ENCODE measurements at places on chromosomes 11 and 22.

GRCh38 chr11:12678092-12678491 lies 3.9 kb downstream of the TEAD1 start:
- no peak for DNase-seq

DNA sequence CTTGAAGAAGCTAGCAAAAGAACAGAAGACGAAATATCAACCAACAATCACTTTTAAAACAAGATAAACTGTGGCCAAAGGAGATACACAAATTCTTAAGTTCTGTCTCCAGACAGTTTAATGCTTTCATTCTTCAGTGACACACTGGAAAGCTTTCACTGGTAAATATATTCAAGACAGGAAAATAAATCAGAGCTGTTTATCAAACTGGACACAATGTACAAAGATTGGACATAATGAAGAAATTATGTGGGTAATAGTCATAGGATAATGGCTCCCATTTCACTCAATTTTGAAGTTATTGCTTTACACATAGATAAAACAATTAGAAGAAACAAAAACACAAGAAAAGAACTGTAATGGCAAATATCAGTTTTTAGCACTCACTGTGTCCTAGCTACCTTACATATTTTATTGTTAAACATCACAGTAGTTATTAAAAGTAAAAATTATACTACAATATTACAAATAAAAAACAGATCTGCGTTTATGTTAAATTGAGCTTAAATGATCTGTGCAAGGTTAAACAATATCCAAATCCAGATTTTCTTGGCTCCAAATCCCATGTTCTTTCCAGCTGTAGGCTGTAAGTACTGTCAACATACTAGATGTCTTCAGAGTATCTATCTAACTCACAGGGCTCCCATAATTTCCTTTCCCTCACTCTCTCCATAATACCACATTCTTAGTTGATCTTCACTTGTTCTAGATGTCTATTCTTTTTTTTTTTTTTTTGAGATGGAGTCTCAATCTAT lies 38.6 kb upstream of the NOX4 start:
- no peak for DNase-seq

DNA sequence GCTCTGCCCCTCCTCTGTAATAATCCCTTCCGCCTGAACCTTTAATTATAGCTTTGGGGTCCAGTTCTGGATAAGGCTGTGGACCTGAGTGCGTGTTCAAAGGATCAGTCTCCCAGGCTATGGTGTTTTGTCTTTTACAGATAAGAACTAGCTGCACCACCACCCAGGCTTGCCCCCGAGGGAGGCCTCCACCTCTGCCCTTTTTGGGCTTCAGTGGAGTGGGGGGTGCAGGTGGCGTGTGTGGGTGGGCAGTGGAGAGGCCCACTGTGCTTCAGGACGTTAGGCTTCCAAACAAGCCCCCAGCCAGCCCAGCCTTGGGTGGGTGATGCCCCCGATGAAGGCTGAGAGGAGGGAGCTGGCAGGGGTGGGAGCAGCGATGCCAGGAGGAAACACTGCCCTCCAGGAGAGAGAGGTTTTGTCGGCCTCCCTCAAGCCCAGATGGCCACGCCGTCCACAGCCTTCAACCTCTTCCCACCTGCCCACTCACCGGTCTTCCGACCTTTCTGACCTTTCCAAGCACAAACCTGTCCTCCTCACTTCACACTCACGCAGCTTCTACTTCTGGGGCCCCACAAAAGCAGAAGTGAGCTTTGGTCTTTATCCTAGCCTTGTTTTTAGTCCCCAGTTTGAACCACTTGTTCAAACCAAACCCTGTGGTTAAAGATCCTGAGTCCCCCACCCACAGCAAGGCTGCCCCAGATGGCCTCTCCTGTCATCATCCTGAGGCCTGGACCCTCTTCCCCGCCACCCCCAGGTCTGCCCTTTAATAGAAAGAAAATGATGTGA lies 20.4 kb downstream of the PSMD13 start:
- no peak for DNase-seq

- no peak for DNase-seq
These were observed 34.1 kb downstream of the SBF1 start for GRCh38 chr22:50440544-50441249.

- DNase-seq, result peak; percentile 48
These were observed 40.0 kb downstream of the TPCN2 start for GRCh38 chr11:69088676-69089146.

DNA sequence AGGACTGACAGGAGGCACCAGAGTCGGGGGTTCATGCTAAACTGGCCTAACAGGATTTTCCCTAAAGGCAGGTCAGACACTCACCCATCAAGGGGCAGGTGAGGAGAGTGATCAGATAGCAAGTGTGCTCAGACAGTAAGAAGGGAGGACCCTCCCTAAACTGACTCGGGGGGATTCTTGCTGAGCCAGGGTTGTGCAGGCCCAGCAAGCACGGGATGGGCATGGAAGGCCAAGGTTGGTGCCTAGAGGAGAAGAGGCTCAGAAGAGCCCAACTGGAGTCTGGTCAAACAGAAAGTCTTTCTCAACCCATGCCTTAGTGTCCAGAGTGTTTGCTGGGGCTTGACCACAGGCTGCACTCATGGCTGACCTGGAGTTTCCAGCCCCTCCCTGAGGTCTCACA lies 6.2 kb upstream of the APOL1 start:
- DNase-seq, result no peak

- no peak for DNase-seq
These were observed 129.7 kb downstream of the ST3GAL4 start for GRCh38 chr11:126485021-126485792.

GRCh38 chr11:112665291-112665690 lies 295.9 kb upstream of the NCAM1 start:
- no peak for DNase-seq

- DNase-seq, result peak; percentile 62
These were observed at the start of gene RDX for GRCh38 chr11:110296226-110297075. RDX (minus strand) TSS chr11:110296614; CDS start chr11:110279692, 16,922 bp downstream.

DNA sequence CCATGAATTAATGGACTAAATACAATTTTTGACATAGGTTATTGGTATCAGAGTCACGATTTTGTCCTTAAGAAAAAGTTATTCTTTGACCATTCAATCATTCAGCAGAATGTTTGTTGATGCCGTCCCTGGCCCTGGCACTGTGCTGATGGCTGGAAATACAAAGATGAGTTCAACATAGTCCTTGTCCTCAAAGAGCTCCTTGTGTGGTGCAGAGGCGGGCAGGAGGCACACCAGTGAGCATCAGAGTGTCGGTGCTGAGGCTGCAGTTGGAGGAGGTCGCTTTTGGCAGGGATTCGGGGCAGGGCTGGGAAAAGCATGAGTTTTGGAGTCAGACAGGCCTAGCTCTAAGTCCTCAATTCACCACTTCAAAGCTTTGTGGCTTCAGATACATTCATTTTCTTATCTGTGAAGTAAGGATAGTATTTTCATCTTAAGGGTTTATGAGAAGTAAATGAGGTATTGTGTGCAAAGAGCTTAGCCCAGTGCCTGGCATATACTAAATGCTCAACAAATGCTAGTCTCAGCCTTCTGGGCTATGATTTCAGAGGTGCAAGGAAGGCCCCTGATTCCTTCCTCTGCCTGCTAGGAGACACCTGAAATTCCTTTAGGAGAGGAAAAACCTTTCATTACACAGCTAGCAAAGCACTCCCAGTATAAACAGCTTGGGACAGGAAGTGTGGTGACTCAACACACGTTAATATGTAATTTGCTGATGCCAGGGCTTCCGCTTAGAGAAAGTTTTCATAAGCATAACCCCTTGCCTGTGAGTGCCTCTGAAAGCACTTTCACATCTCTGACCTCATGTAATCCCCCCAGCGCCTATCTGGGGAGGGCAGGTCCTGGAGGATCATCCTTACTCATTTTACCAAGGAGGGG lies 113.8 kb downstream of the NECTIN1 start:
- DNase-seq, result no peak

DNA sequence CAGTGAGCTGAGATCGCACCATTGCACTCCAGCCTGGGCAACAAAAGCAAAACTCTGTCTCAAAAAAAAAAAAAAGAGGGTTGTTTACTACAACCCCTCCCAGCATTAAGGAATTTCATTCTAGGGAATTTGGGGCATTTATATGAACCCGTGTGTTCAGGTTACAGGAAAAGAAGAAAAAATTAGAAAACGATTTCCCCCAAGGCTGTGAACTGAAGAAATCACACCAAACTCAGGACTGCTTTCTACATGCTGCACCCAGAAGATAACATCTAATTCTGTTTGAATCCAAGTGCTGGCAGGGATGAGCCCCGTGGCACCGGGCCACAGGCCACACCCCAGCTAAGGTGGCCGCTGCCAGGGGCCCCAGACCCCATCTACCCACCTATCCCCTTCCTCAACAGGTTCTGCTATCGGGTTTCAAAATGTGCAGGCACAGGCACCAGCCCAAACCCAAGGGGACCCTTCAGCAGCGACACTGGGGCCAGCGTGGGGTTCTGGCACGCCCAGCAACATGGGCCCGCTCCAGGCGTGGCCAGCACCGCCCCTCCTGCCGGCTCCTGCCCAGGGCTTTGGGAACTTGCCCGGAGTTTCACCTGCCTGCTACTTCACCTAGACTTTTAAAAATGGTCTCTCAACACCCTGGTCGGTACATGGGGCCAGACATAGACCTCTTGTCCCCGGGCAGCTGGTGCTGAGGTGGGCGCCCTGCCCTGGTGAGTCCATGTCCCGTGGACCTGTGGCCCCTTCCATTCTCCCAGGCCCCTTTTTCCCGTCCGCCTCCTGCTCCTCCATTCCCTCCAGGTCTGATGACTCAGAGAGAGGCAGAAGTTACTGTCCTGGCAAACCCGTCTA lies 11.8 kb downstream of the CELSR1 start:
- DNase-seq, result no peak

- DNase-seq, result no peak
These were observed 13.4 kb upstream of the CAPN5 start for GRCh38 chr11:77053217-77054015.
